ENCODE measurements at places on chromosomes 6 and 20. TPM values are rescaled to one million over a fixed set of nuclear protein-coding genes. Genes with fewer than 3 reads are reported as not detected.

The PNLDC1 gene
- total RNA-seq: not detected

- no peak for DNase-seq
Observed at GRCh38 chr6:40955178-40955545, 83.9 kb downstream of the UNC5CL start.

DNA sequence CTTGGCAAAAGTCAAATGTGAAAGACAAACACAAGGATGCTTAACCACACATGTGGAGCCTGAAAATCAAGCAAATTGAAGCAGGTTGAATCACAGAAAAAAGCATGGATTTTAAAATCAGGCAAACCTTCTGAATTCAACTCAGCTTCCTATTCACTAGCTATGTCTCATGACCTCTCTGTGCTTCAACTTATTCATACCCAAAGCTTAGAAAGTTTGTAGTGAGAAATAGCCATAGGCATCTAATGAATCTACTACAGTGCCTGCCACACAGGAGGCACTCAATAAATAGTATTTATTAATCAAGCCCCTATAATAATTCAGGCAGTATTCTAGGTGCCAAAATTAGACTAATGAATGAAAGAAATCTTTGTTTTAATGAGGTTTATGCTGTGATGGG is 112.2 kb upstream of the TNFAIP3 start:
- DNase-seq: no peak

The ZSCAN31 gene
- total RNA-seq: 31.2 TPM

The SAMD10 gene
- total RNA-seq: 0.16 TPM

DNA sequence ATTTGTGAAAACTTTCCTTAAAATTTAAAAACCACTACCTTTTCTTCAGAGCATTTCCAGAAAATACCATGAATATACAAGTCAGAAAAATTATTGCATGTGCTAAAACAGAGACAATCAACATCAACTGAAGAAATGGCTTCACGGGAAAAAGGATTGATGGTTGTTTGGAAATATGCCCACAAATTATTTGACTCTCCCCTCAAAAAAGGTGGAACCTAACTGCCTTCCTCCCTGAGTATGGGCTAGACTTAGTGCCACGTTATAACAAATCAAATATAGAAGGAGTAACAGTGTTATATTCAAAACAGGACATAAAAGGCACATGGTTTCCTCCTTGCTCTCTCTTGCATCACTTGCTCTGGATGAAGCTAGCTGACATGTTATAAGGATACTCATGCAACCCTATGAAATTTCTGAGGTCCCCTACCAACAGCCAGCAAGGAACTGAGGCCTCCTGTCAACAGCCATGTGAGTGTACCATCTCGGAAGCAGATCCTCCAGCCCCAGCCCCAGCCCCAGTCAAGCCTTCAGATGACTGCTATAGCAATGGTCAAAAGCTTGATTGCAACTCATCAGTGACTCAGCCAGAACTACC is 8.4 kb downstream of the BTBD9 start:
- DNase-seq: peak; percentile 24

DNA sequence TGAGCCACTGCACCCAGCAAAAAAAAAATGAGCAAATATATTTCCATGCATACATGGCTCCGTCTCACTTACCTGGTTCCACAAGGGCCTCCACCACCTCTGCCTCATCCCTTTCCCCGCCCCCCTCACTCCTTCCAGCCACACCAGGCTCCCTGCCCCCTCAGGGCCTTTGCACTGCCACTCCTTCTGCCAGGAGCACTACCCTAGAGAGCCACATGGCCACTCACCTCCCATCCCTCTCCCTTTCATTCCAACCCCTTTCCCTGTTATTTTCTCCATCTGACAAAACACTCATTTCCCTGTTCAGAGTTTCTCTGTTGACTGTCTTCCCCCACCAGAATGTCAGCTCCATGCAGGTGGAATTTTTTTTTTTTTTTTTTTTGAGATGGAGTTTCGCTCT is 12.8 kb downstream of the SNAI1 start:
- DNase-seq: no peak

The DZANK1 gene
- 1.5 TPM for total RNA-seq

DNA sequence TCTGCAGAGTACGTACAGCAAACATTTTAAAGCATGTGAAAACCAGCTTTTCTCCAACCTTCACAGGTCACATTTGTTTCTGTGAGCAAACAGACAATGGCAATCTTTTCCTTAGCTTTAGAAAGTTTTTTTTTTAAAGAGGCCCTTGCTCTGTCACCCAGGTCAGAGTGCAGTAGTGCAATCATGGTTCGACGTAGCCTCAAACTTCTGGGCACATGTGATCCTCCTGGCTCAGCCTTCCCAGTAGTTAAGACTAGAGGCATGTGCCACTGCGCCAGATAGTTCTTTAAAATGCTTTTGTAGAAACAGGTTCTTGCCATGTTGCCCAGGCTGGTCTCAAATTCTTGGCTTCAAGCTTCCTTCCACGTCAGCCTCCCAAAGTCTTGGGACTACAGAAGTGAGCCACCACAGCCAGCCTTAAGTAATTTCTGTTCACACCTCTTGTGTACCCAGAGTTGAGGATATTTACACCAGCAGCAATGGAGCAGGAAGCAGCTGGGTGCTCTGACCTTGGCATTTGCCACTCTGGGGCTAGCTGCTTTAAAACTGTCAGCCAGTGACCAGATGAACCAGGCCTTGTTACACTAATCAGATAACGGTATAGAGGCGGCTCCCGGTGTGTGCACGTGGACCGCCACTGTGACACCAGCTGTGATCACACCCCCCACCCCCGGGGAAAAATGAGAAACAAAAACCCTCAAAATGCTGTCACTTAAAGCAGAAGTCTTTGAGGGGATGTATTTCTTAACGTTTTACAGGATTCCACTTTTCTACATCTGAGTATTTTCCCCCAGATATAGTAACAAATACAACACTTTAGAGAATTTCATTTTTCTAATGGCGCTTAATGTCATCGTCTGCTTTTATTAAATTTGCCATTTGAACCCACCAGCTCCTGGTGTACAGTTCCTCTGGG is 71.3 kb downstream of the AKAP12 start:
- DNase-seq: no peak

The GPSM3 gene
- total RNA-seq: 0.90 TPM

The SRPK1 gene
- 86.9 TPM for total RNA-seq

DNA sequence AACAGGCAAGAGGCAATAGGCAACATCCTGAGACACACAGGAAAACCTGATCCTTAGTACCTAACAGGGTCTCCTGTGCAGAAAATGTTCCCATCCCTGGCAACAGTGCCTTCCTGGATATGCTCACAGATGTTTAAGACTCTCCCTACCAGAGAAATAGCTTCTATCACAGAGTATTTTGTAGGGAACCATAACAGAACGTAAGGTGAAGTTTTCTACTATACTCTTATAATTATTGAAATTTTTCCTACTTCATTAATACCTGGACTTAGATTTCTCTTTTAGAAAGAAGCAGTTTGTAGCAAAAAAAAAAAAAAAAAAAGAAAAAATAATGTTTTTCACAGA is 33.5 kb upstream of the LGSN start:
- no peak for DNase-seq

DNA sequence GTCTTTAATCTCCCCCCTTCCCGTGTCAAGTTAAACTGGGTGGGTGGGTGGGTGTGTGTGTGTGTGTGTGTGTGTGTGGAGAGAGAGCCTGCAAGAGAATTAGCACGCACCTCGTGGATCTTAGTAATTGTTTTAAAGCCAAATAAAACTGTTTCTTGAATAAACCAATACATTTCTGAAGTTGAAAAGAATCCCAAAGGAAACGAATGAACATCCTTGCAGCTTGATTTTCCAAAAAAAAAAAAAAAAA is 381 bp upstream of the BICRAL start:
- peak; percentile 42 for DNase-seq

DNA sequence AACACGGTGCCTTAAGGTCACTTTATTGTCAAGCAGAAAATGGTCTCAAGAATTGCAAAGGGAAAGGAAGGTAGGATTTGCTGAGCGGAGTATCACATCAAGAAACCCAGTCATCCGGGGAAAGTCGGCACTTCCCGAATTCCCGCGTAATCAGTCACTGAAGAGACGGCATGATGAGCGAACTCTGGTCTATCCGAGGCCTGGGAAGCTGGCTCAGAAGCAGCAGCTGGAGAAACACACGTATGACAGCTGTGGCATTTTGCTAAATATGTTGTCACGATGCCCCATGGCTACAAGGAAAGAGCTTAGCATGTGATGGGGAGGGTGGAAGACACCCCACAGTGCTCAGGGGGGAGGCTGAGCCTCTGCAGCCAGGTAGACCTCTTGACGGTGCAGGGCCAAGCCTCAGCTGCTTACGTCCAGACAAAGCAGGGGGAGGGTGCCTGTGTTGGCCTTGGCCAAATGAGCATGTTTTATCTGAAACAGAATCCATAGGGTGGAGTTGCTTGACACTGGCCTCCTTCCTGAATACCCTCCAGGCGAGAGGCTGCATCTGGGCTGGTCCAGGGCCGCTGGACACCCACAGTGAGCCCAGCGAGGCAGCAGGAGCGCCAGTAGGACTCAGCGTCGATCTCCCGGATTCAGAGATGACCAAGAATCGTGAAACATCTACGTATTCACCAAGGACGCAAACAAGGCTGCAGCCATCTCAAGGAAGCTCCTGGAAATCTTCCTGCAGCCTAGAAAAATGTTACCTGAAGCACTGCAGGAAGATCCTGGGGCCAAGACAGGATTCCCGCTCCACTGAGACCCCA is 118.8 kb upstream of the AFDN start:
- no peak for DNase-seq
